ENCODE measurements at places on chromosomes 4 and X.

- no peak for DNase-seq
Measured at GRCh38 chr4:26525136-26525770, 35.0 kb upstream of the CCKAR start.

DNA sequence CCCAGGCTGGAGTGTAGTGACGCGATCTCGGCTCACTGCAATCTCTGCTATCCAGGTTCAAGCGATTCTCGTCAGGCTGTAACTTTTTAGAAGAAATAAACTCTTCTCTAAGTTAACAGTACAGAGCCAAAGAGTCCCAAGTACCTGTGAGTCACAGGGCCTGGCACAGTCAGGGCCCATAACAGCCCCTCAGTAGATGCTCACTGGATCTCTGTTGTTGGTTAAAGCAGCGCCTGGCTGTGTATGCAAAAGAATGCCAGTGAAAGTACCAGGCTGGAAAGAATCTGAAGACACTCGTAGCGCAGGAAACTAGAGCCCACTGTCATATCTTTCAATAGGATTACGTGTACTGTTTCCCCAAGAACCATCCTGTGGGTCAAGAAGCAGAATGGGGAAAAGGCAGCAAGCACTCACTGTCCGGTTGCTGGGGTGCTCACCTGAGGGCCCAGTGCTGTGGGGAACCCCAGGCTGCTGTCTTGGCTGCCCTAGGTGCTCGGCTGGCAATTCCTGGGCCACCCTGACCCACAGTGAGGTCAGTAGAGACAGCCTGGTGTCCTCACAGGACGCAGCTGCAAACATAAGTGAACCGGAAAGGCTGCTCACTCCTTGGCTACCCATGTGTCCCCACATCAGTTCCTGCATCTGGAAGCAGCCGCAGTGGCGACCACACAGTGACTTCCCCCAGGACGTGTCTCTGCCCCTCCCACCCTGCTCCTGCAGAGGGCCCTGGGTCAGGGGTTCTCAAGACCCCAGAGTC is 3.1 kb upstream of the SLBP start:
- DNase-seq = no peak

DNA sequence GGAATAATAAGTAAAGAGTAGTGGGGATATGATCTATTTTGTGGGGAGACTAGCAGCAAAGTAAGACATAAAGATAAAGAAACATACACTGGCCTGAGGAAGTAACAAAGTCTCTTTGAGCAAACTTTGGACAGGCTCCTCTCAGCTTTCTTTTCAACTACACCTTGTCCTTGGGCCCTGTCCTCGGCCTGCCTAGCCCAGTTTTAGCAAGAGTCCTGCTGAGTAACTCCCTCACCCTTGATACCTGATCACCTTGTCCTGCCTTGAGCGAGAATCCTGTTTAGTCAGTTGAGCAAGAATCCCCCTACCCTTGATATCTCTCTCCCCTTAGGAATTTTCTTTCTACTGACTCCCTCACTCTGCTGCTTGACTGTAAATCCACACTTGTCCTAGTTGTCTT is 11.5 kb downstream of the HNRNPH2 start:
- no peak for DNase-seq

- DNase-seq = no peak
Measured at GRCh38 chr4:15333692-15334633, 93.9 kb upstream of the C1QTNF7 start.
